ENCODE measurements at places on chromosomes 1 and 21. TPM values are rescaled to one million over a fixed set of nuclear protein-coding genes. Genes with fewer than 3 reads are reported as not detected.
A peak's percentile ranks its signal among the peaks of the same experiment; 100 is the strongest.

- H3K4me1 ChIP-seq, result no peaks in the 10 kb centered on the region
- DNase-seq, result no peak
- H3K27me3 ChIP-seq, result no peaks in the 10 kb centered on the region
- no peak overlapping the region for H3K27ac ChIP-seq
- no peaks in the 10 kb centered on the region for H3K36me3 ChIP-seq
- H3K4me3 ChIP-seq, result no peak overlapping the region
Measured at GRCh38 chr21:9759972-9760371, 761.4 kb upstream of the TPTE start.

- H3K4me1 ChIP-seq, result no peaks in the 10 kb centered on the region
- no peak for DNase-seq
- H3K27me3 ChIP-seq, result no peaks in the 10 kb centered on the region
Measured at GRCh38 chr1:96641282-96641681, 80.3 kb upstream of the PTBP2 start.

DNA sequence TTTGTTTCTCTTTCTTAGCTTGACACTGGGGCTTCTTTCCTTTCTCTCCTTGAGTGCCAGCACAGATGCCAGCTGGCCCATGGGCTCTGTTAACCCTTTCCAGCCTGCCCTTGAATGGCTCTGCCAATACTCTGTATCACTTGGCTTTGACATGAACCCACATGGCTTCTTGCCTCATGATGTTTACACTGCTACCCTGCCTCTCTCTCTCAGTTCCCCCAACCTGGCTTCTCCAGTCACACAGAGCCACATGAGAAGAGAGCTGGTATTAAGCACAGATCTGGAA lies 262.4 kb downstream of the OMA1 start:
- no peak overlapping the region for H3K27ac ChIP-seq
- H3K27me3 ChIP-seq, result no peaks in the 10 kb centered on the region
- no peaks in the 10 kb centered on the region for H3K4me1 ChIP-seq

DNA sequence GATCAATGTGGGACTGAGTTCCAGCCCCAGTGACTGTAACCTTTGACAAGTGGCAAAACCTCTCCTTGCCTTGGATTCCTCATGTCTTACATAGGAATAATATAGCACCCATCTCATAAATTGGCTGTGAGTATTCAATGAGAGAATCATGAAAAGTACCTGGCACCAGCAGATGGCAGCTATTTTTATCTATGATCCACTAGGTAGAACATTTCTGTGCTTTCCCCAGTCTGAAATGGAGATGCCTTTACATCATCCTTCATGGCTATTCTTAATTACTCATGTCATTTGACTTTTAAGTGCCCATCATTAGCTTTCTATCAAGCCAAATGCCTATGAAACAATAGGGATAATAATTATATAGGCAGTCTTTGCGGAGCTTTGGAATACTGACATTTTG lies 130.1 kb downstream of the TGFB2 start:
- H3K27ac ChIP-seq, result no peak overlapping the region
- H3K36me3 ChIP-seq, result no peaks in the 10 kb centered on the region
- no peak for DNase-seq
- H3K4me3 ChIP-seq, result no peak overlapping the region
- peaks cover 3% of the 10 kb centered on the region for H3K27me3 ChIP-seq
- H3K4me1 ChIP-seq, result peaks cover 20% of the 10 kb centered on the region

- peak overlapping the region; percentile 64 for H3K27ac ChIP-seq
- H3K27me3 ChIP-seq, result peaks cover 41% of the 10 kb centered on the region
- peak; percentile 85 for DNase-seq
- H3K4me1 ChIP-seq, result peaks cover 9% of the 10 kb centered on the region
- H3K4me3 ChIP-seq, result peak overlapping the region; percentile 66
Measured at GRCh38 chr1:904310-904950, 19.3 kb upstream of the SAMD11 start.

DNA sequence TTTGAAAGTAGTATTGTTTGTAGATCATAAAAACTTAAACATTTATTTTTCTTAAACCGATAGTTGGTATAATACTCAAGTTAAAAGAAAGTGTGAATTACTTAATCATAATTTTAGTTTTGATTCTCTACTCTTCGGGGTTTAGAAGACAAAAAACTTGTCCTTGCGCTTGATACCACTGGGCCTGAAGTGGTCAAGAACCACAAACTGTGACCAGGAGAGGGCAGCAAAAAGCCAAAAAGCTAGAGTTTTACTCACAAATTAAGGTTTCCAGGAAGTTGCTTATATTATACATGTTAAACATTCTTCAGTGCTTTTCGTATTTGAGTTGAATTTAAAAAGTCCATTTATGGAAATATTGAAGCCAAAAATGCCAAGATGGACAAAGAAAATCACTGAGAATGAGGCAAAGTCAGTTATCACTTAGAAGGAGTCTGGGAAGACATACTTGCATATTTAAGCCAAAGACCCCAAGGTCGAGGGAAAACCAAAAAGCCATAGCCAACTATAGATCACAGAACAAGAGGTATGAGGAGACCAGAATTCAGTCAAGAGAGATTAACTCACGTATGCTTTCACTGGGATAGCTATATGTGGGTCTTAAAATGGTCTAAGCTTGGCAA lies 34.2 kb downstream of the EFCAB7 start:
- peaks cover 5% of the 10 kb centered on the region for H3K36me3 ChIP-seq
- peak; percentile 56 for DNase-seq
- no peak overlapping the region for H3K4me3 ChIP-seq
- H3K4me1 ChIP-seq, result no peaks in the 10 kb centered on the region

GRCh38 chr21:46425571-46425970 lies 33.1 kb upstream of the DIP2A start:
- H3K27me3 ChIP-seq, result no peaks in the 10 kb centered on the region
- H3K36me3 ChIP-seq, result peaks cover 11% of the 10 kb centered on the region
- H3K4me3 ChIP-seq, result peak overlapping the region; percentile 64

GRCh38 chr1:246434335-246434734 lies 72.7 kb downstream of the SMYD3 start:
- peaks cover 7% of the 10 kb centered on the region for H3K4me1 ChIP-seq
- H3K27ac ChIP-seq, result no peak overlapping the region
- H3K36me3 ChIP-seq, result peaks cover 33% of the 10 kb centered on the region
- DNase-seq, result no peak

- no peak overlapping the region for H3K4me3 ChIP-seq
- H3K36me3 ChIP-seq, result no peaks in the 10 kb centered on the region
- H3K27ac ChIP-seq, result no peak overlapping the region
Measured at GRCh38 chr1:76129731-76130130, 55.2 kb downstream of the ST6GALNAC3 start.

- H3K4me1 ChIP-seq, result no peaks in the 10 kb centered on the region
- no peaks in the 10 kb centered on the region for H3K36me3 ChIP-seq
- no peak overlapping the region for H3K4me3 ChIP-seq
- H3K27me3 ChIP-seq, result no peaks in the 10 kb centered on the region
- no peak for DNase-seq
Measured at GRCh38 chr1:54664364-54664763, 22.8 kb downstream of the MROH7 start.

DNA sequence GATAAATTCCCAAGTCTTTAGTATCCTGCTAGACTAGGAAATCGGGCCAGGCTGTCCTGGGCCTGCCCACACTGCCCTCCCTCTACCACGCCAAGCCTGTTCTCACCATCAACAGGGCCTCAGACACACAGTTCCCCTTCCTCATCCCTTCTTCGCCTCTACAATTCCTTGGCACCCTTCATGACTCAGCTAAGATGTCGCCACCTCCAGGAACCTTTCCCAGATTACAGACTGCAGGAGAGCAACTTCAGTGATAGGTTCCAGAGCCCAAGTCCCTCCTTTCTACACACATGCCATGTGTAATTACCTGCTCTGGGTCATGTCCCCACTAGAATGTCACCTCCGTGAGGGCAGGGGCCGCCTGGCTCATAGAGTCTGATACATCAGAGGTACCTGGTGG lies 3.3 kb downstream of the RIMS3 start:
- DNase-seq, result no peak
- H3K27me3 ChIP-seq, result no peaks in the 10 kb centered on the region
- H3K4me1 ChIP-seq, result peaks cover 24% of the 10 kb centered on the region
- H3K4me3 ChIP-seq, result no peak overlapping the region

DNA sequence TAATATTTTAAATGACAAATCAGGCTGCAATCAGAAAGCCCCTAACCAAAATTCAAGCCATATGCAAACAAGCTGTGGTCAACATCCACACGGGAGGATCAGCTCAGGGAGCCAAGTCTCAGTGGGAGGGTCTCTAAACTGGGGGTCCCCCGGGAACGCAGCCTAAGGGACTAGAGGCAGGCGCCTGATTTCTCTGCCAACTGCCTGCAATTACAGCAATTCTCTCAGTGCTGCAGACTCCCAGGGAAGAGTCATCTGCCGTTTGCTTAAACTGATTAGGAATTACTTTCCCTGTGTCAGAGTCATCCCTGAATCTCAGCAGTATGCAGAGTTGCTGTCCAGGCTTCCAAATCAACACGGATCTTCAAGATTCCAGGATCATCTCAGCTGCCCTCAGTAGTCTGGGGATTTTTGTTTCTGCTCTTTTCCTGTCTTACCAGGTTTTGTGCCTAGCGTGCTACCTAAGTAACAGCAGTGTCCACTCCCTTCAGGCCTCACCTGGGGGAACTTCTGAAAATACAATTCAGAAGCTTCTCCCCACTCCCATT lies 247.8 kb downstream of the RRAGC start:
- no peak overlapping the region for H3K4me3 ChIP-seq
- DNase-seq, result no peak
- peaks cover 18% of the 10 kb centered on the region for H3K27me3 ChIP-seq
- no peaks in the 10 kb centered on the region for H3K4me1 ChIP-seq
- no peak overlapping the region for H3K27ac ChIP-seq

GRCh38 chr1:2538376-2538775 lies 8.3 kb upstream of the HES5 start:
- H3K27me3 ChIP-seq, result peaks cover 6% of the 10 kb centered on the region
- peaks cover 6% of the 10 kb centered on the region for H3K4me1 ChIP-seq
- no peaks in the 10 kb centered on the region for H3K36me3 ChIP-seq

DNA sequence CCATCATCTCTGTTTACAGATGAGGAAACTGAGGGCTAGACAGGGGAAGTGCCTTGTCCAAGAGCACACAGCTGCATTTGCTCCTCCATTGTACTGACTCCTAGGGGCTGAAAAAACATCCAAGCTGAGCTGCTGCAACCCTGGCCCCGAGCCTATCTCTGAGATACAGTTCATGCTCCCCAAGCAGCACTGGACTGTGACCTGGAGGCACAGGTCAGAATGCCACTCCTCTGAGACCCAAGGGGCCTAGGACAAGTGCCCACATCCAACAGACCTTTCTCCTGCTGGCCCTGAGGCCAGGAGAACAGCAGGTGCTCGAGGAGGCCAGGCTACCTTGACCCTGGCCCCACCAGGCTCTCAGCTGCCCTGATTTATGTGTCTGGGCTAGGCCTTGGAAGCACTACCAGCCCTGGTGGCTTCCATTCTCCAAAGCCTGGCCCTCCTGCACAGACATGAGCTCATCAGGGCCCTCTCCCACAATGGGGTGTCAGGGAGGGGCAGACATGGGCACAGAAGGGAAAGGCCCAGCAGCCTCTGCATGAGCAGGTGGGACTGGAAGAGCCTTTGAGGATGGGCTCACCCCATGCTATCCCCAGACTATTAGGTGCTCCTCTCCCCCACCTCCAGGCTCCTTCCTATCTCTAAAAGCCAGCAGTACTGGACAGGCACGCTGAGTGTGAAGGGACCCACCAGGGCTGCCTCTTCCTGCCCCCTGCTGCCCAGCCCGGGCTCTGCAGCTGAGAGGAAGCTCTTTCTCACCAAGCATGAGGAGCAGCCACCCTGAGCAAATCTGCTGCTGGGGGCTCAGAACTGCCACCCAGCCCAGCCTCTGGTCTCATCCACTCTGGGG lies 18.8 kb downstream of the ADGRB2 start:
- H3K27me3 ChIP-seq, result peaks cover 2% of the 10 kb centered on the region
- H3K27ac ChIP-seq, result no peak overlapping the region
- DNase-seq, result peak; percentile 82
- H3K4me3 ChIP-seq, result no peak overlapping the region

- H3K4me1 ChIP-seq, result no peaks in the 10 kb centered on the region
- no peak overlapping the region for H3K27ac ChIP-seq
- H3K4me3 ChIP-seq, result no peak overlapping the region
- H3K27me3 ChIP-seq, result peaks cover 3% of the 10 kb centered on the region
Measured at GRCh38 chr1:22861764-22862440, 110.8 kb downstream of the LACTBL1 start.

The SPATA45 gene
- not detected for total RNA-seq

The LRRC7 gene
- 0.29 TPM for total RNA-seq

The SLC9C2 gene
- not detected for total RNA-seq

The FCRL4 gene
- not detected for total RNA-seq

The SESN2 gene
- 26.0 TPM for total RNA-seq

The TMEM269 gene
- total RNA-seq, result 0.22 TPM

The ANKRD65 gene
- total RNA-seq, result not detected

All from activated CD8-positive, alpha-beta T cell treated with anti-CD3 and anti-CD28 coated beads for 36 hours (primary cell).